ENCODE measurements at places on chromosomes 16 and 17.
A peak's percentile ranks its signal among the peaks of the same experiment; 100 is the strongest.

GRCh38 chr16:82653550-82654511, 27.1 kb downstream of the CDH13 start:
- no peak for DNase-seq

- DNase-seq = no peak
These were observed 60.9 kb downstream of the RAI1 start for GRCh38 chr17:17742133-17742621.

- no peak for DNase-seq
These were observed 10.6 kb upstream of the GFOD2 start for GRCh38 chr16:67729636-67730248.

DNA sequence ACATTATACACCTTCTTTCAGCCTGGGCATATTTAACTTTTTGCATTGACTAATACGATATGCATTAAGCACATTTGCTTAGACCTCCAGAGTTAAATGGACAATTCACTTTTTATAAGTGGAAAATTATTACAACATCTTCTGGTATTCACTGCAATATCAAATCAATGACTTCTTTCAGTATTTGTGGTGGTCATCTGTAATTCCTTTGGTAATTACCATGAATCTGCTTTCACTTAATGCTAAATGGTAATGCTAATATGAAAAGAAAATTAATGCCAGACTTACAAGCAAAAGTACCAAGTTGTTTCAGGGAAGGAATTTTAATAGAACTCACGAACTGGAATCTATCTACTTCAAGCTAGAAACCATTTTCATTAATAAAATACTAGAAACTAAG, 6.4 kb downstream of the GPATCH8 start:
- DNase-seq = no peak

GRCh38 chr16:62644030-62644812, 608.0 kb upstream of the CDH8 start:
- no peak for DNase-seq

GRCh38 chr16:49356728-49357488, 16.7 kb upstream of the C16orf78 start:
- peak; percentile 54 for DNase-seq

- no peak for DNase-seq
These were observed 123.6 kb upstream of the CRHR1 start for GRCh38 chr17:45660474-45660873.

- DNase-seq = no peak
These were observed 20.6 kb downstream of the CSNK2A2 start for GRCh38 chr16:58177353-58177710.

- DNase-seq = peak; percentile 60
These were observed 8.6 kb downstream of the KDM6B start for GRCh38 chr17:7842380-7843256.

DNA sequence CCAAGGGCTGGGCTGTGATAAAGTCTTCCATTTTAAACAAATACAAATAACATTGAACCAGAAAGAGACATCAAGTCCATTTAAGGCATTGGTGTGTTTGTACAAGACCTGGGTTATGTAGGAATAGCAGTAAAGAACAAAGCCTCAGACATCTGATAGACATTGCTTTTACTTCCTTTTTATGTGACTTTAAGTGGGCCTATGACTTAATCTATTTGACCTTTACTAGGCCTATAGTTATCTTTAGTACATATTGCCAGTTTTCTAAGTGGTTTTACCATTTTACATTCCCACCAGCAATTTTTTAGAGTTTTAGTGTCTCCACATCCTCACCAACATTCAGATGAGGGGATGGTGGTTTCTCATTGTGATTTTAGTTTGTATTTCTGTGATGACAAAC, 298.8 kb downstream of the ZFHX3 start:
- DNase-seq = no peak

- no peak for DNase-seq
These were observed 30.9 kb upstream of the SEC14L1 start for GRCh38 chr17:77109764-77110359.

DNA sequence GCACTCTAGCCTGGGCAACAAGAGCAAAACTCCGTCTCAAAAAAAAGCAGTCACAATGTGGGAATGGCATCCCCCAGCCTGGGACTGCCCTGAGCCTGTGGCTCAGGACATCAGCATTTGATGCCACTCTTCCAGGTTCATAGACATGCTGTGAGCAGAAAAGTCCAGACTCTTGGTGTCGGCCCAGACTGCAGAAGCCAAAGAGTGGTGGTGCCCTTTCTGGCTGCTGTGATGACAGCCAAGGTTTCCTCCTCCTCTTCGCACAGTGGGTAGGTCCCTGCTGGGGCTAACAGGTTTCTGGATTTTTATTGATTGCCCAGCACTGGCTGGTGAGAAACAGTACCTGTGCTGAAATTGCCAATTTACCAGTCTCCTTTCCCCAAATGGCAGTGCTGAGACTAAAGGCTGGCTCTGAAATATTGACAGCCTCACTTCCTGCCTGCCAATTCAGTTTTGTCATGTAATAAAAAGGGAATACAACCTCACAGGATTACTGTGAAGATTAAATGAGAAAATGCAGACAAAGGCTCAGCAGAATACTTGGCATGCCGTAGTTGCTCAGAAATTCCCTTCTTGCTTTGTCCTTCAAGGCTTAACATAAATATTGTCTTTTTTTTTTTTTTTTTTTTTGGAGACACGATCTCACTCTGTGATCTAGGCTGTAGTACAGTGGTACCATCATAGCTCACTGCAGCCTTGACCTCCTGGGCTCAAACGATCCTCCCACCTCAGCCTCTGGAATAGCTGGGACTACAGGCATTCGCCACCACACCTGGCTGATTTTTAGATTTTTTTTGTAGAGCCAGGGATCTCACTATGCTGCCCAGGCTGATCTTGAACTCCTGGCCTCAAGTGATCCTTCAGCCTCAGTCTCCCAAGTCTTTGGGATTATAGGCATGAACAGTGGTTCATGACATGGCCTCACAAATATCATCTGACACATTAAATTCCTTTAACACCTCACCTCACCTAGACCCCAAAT, 15.5 kb upstream of the UBE2G1 start:
- DNase-seq = no peak

GRCh38 chr17:75352079-75352569, 53.4 kb downstream of the GRB2 start:
- peak; percentile 90 for DNase-seq

DNA sequence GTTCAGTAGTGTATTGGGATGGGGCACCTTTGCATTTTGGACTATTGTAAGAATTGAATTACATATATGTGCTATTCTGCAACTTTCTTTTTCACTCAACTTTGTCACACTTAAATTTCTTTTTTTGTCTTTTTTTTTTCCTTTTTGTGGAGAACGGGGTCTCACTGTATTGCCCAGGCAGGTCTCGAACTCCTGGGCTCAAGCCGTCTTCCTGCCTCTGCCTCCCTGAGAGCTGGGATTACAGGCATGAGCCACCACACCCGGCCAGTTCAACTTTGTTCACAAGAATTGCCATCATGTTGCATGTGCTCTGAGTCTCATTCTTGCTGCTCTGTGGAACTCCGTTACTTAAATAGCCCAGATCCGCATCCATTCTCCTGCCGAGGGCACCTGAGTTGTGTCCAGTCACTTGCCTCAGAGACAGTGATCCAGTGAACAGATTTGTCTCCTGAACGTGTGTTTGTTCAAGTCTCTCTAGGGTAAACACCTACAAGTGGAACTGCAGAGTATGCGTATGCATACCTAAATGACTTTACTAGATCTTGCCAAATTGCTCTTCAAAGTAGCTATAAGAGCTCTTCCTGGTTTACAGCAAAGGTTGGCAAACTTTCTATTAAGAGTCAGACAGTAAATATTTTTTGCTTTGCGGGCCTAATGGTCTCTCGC, 3.4 kb upstream of the SLC38A10 start:
- DNase-seq = no peak

DNA sequence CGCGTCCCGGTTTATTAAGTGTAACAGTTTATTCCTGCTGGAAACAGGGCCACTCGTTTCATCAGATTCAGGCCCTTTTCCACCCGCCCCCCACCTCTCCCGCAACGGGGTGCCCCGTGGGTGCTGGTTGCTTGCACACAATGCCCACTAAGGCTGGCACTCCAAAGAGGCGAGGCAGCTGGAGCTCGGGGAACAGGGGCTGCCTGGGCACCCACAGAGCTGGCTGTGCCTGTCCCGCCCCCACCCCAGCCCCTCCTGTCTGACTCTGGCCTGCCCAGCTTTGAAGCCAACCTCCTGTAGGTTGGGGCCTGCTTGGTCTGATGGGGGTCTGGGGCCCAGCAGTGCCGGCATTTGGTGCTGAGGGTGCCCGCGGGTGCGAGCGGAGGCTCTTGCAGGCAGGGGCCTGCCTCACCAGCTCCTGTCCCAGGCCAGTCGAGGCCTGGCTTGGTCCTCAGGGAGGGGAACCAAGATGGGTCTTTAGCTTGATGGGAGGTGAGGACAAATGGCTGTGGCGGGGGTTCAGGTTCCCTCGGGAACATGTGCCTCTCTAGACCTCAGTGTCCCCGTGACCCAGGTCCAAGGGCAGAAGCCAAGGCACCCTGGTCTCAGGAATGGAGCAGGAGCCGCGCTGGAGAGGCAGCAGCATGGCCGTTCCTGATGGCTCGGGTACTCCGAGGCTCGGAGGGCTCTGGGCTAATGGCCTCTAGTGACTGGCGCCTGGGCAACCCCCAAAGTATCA, 20.1 kb downstream of the MYBBP1A start:
- no peak for DNase-seq

GRCh38 chr17:8927395-8927794, 38.1 kb downstream of the PIK3R5 start:
- DNase-seq = no peak

- DNase-seq = no peak
These were observed 123.0 kb downstream of the RPTOR start for GRCh38 chr17:80667462-80668277.

DNA sequence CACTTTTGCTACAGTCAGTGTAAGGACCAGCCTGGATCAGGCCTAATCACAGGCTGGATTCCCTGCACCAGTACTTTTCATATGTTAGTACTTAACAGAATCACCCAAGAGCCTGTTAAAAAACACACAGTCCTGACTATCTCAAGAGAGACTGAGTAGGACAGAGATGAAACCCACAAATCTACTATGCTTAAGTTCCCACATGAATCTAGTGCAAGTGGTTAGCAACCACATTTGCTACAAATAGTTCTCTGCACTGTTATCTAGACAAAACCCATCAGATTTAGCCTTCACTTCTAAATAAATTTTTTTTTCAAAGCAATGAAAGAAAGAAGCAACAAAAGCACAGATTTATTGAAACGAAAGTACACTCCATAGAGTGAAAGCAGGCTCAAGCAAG, 38.9 kb downstream of the SSH2 start:
- DNase-seq = no peak

DNA sequence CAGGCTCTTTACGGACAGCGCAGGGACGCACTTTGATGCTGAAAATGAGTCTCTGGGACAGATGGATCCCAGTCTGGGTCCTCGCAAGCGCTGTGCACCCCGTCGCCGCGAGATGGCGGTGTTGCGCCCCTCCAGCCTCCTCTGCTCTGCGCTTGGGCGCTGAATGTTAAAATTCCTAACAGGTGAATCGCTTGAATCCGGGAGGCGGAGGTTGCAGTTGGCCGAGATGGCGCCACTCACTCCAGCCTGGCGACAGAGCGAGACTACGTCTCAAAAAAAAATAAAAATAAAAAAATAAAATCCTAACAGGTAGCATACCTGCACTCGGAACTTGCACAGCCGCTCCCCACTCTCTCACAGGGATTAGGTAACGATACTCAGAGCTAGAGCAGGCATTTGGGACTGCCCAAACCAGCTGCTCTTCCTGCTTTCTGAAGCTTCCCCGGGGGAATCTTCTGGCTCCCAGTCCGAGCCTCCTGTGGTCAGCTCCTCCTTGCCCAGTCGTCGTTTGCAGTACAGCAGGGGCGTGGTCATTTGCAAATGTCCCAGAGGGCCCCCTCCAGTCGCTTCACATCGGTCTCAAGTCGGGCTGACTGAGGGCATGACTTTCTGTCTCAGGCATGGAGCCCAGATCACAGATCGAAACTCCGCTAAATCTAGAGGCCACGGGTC, 26.2 kb upstream of the OSGIN1 start:
- peak; percentile 81 for DNase-seq

GRCh38 chr16:622920-623280, 7.9 kb upstream of the WFIKKN1 start:
- DNase-seq = no peak

DNA sequence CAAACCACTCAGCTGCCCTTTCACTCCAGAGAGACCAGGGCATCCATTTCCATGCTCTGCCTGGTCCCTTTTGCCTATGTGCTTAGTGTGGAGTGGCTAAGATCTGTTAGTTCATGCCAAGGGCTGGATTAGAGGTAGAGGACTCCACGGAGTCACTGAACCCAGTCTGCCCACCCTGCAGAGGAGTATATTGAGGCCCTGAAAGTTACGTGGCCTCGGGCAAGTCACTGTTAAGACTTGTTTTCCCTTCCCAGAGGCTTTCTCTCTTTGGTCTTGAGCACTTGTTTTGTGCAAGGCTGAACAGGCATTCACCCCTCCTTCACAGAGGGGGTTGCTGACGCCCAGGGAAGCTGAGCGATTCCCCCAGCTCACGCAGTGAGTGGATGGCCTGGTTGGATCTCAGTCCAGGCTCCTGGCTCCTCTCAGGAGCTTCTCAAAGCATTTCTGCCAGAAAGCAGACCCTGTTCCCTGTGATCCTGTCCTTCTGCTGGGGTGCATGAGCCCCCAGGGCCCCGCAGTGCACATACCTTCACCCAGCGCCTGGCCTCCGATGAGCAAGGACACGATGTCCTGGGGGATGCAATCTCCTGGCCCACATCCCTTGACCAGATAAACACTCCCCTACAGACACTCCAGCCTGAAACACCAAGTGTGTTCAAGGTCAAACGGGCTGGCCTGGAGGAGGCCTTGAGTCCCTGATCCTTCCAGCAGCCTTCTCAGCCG, 153.4 kb upstream of the GSE1 start:
- no peak for DNase-seq

GRCh38 chr16:22623351-22623781, 112.7 kb downstream of the NPIPB5 start:
- DNase-seq = no peak

DNA sequence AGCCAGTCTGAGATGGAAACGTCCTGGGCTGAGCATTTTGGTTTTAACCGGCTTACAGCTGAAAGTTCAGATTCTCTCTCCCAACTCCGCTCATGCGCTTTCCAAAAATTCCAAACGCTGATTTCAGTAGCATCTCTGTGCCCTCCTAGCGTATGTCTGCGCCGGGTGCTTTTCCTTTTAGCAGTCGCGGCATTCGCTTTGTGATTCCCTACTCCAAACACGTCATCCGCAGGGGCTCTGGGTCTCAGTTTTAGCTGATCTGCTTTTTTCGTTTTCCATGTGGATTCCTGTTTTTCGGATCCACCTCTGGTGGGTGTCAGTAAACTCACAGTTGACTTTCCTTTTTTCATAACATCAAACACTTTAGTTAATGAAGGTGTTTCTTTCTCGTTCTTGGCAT, 22.1 kb upstream of the TVP23A start:
- no peak for DNase-seq

- no peak for DNase-seq
These were observed 3.7 kb downstream of the DUXB start for GRCh38 chr16:75697571-75697970.

GRCh38 chr16:77877712-77878347, 89.5 kb downstream of the VAT1L start:
- no peak for DNase-seq

GRCh38 chr17:16987066-16987829, 15.3 kb upstream of the TNFRSF13B start:
- DNase-seq = no peak

All from NCI-H2171 treated with DMSO at 0.1 percent for 48 hours (cell line).